CD4-positive, alpha-beta memory T cell (primary cell): ENCODE measurements at places on chromosomes 12 and 14.

DNA sequence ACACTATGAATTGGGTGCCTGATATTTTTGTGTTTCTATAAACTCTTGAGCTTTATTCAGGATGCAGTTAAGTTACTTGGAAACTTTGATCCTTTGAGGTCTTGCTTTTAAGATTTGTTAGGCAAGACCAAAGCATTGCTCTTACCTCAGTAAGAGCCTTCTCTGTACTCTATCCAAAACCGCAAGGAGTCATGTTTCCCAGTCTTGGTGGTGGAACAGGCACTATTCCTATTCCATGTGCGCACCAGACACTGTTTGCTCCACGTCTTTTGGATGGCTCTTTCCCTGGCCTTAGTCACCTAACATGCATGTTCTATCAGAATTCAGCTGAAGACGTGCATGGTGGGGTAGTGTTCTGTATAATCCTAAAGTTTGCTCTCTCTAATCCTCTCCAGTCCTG is 23.5 kb downstream of the CSRP2 start:
- DNase-seq = no peak

- DNase-seq = peak; percentile 70
Observed at GRCh38 chr12:105235732-105236476, at the start of gene APPL2. Gene APPL2 (minus strand): TSS chr12:105236174. CDS start chr12:105236012, 162 bp downstream.

GRCh38 chr12:109513977-109514376 is 36.5 kb downstream of the UBE3B start:
- no peak for DNase-seq

DNA sequence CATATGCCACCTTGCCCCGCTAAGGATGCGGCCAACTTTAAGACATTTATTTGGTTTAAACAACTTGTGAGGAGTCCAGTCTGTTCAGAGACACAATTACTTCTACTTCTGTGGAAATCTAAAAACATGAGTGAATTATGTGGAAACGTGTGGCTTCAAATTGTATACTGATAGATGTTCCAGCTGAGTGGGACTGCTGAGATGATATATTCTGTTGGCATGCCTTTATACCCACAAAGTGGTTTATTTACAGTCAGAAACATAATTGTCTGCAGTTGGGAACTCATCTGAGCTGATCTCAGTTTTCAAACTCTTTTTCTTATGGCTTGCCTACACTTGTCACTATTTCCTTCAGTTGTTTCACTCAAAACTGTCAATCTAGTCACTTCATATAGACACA is 67.8 kb downstream of the FLRT2 start:
- no peak for DNase-seq

DNA sequence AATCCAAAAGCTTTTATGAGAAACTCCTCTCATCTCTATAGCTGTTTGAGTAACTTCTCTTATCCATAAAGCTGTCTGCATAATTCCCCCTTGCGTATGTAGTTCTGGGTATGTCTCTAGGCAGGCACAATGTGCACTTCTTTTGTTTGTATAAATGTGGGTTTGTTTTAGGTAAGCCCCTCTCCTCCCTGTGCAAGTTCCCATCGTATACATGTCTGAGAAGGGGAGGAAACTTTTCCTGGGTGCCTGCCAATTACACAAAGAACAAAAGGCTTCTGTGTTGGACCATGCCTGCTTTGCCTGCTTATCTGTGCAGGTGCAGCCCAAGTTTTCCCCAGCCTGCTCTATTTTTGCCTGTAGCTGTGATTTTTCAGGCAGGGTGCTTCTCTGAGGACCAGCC is 96.7 kb downstream of the CCER1 start:
- DNase-seq = no peak

GRCh38 chr12:10661338-10661737 is 12.5 kb downstream of the STYK1 start:
- no peak for DNase-seq

- no peak for DNase-seq
Observed at GRCh38 chr12:19794116-19794515, 354.8 kb downstream of the AEBP2 start.

GRCh38 chr14:32567543-32568384 is 238.7 kb downstream of the AKAP6 start:
- no peak for DNase-seq

GRCh38 chr12:62703011-62703380 is 232.0 kb downstream of the PPM1H start:
- no peak for DNase-seq

GRCh38 chr14:95228240-95228639 is 70.9 kb upstream of the DICER1 start:
- no peak for DNase-seq

DNA sequence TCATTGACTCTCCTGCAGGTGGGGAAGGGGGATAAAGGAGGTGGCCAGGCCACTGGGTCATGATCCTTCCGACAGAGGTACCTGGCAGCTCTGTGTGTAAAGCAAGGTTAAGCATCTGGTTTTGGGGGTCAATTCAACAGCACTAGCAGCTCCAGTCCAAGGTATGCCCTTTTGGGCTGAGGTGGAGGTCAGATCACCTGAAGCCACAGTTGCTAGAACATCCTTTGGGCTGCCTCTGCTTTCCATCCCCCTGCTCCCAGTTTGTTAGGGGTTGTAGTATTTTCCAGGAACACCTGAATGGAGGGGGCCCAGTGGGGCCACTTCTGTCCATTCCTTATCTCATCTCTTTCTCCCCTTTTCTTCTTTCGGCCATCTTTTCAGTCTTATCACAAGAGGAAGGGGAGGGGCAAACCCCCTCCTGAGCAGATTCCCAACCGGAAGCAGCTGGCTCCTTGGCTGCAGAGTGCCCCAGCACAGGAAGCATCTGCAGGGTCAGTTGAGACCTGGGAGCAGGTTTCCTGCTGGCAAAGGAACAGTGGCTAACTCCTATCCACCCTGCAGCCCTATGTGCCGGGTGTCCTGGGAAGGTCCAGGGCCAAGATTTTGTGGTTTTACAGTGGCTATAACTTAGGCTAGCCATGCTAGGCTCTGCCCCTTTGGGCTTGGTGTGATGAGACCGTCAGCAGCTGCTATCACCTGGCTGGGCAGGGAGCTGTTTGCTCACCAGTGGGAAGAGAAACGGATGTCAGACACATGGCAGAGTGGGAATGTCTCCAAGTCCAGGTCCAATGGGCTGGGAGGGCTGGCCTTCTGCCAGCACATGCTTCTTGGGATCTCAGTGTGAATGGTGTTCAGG is 40.2 kb downstream of the SH2B3 start:
- DNase-seq = no peak

- DNase-seq = no peak
Observed at GRCh38 chr12:108148521-108149074, 19.5 kb downstream of the WSCD2 start.

DNA sequence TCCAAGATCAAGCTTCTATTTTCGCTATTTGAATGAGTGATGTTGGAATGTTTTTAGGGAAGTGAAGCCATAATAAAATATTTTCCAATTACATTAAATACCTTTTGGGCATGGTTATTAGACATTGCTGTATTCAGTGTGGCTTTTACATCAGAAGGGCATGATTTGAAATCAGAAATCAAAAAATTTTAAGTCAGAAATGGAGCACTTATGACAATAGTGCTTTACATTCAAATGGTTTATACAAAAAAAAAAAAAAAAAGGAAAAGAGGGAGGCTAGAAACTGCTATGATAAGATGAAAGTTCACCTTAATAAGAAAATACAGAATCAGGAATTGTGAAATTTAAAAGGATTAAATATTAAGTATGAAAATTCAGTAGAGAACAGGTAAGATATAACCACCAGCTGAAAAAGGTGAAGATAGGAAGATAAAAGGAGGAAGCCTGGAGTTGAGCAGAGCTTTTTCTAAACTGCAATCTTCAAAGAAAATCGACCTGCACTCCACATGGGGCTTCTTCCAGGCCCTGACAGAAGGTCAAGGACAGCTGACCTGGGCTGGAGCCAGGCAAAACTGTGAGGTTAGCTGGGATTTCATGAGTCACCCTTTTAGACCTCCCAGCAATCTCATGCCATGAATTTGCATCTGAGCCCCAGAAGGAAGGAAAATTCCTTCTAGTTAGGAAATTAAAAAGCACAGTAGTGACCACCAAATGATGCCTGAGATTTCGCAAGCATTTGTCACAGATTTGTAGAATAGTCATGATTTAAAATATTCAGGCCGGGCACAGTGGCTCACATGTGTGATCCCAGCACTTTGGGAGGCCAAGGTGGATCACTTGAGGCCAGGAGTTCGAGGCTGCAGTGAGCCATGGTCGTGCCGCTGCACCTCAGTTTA is 23.4 kb upstream of the BMP4 start:
- DNase-seq = no peak

- DNase-seq = no peak
Observed at GRCh38 chr14:103696070-103696402, 19.2 kb downstream of the XRCC3 start.

DNA sequence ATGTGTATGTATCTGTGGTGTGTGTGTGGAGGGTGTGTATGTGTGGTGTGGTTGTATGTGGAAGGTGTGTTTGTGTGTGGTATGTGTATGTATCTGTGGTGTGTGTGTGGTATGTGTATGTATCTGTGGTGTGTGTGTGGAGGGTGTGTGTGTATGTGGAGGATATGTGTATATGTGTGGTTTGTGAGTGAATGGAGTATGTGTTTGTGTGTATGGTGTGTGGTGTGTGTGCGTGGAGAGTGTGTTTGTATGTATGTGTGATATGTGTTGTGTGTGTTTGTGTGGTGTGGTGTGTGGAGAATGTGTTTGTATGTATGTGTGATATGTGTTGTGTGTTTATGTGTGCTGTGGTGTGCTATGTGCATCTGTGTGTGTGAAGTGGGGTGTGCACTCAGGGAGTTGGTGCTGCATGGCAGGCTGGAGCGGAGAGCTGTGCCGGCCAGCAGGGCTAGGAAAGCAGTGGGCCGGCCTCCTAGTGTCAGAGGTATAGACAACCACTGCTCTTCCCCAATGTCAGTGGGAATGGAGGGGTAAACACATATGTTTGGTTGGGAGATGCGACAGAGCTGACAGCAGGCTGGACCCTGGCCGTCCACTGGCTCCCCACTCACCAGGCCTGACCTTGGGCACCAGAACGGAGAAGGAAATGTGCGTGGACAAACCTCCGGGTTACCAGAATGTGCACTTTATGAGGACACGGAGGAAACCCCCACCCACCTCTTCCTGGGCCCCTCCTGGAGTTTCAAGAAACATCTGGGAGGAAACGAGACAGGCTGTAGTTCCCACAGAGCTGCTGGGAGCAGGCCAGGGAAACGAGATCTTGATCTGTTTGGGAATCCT is 60.7 kb downstream of the CLMN start:
- no peak for DNase-seq
